ENCODE measurements at places on chromosomes 3 and 15. TPM values are rescaled to one million over a fixed set of nuclear protein-coding genes. Genes with fewer than 3 reads are reported as not detected.

Gene IQCF5
- not detected for total RNA-seq

DNA sequence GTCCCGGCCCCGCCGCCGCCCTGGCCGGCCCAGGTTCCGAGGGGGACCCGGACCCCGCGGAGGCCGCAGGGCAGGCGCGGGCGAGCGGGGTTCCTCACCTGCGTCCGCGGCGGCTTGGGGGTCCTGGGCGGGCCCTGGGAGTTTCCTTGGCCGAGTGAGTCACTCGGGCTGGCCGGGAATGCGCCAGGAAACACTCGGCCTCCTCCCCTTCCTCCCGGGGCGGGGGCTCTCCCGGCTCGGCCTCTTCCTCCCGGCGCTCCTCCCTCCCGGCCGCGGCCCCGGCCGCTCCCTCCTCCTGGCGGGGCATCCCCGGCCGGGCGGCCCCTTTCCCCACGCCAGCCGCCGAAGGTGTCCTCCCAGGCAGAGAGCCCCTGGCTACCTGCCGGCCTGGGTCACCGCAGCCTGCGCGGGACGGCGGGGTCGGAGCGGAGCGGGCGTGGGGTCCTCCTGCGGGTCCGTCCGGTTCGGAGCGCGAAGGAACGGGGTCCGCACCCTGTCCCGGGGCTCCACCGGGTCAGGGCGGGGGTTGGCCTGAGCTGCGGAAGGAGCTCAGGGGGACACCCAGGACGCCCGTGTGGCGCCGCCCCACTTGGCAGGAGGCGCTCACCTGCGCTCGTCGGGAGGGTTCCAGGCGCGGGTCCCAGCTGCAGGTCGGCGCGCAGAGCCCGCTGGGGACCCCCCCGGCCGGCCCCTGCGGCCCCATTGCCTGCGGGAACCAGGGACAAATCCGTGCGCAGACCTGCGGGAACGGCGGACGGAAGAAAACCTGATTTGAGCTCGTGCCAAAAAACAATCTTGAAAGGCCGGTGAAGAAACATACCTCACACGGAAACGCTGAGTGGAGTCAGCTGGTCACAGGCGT is at the start of gene CYFIP1:
Gene CYFIP1, minus strand, starts transcription at position 180 of the 862 bp plus-strand sequence. CDS start 33,083 bp downstream, outside the sequence.
- DNase-seq: peak; percentile 88

Gene ADAMTS7
- total RNA-seq: 2.0 TPM

DNA sequence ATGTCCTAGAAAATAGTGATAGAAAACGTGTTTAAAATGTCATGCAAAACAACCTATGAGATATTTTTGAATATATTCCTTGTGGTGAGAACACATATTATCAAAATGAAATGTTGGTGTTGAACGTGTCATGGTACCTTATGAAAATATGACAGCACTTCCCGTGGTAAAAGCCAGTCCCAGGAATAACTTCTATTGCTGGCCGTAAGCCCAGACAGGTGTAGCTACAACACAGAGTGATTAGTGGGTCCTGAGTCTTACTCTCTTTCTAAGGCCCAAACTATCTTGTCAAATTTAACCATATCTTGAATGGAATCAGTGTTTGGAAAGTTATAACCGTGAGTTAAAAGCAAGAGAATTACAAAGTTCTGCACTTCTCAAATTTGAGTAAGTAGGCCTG is 24.1 kb downstream of the RARB start:
- no peak for DNase-seq

- no peak for DNase-seq
Measured at GRCh38 chr3:37708789-37709188, 152.9 kb upstream of the CTDSPL start.

GRCh38 chr15:52028431-52029093 is 9.5 kb downstream of the MAPK6 start:
- no peak for DNase-seq

- DNase-seq: no peak
Measured at GRCh38 chr3:41159588-41160189, 39.6 kb upstream of the CTNNB1 start.

DNA sequence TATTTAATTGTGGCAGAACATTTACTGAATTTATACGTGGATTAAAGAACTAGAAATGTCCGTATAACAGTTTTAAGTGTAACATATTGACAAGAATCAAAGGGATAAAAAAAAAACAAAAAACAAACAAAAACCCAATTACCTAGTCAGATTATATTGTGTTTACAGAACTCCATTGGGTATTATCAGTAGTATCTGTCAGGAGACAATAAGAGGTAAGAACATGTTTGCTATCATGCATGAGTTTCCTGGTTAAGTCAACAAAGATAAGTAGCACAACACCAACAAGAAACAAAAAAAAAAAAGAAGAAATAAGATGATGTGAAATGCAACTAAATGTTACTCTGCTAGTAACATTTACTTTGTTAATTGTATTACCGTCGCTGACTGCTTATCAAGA is 570.6 kb downstream of the ZBBX start:
- no peak for DNase-seq

Gene C2CD4A
- total RNA-seq: not detected

- DNase-seq: no peak
Measured at GRCh38 chr3:48236531-48236930, 4.4 kb upstream of the ZNF589 start.

Gene CLDN18
- not detected for total RNA-seq

Gene CCR4
- 0.35 TPM for total RNA-seq

DNA sequence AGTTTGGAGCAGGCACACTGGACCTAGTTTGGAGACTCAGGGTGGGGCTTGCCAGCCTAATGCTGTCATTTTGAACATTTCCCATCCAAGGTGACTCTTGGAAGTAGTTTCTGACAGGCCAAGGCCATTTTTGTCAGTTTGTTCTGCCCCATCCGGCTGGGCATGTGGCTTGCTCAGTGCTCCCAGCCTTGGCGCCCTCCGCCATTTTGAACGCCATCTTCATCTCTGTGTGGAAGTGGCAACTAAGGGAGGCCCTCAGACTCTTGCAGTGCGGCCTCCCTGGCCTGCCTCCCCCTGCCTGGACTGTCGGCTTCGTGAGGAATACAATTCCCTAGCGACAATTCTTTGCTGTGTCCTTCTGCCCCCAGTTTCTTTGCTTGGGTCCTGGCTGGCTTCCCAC is 150.6 kb upstream of the RGMA start:
- DNase-seq: no peak

Gene DUOXA2
- not detected for total RNA-seq

GRCh38 chr15:68875377-68876116 is 54.8 kb upstream of the SPESP1 start:
- DNase-seq: peak; percentile 94

Measured in uterus (tissue), 4 donors.